Gastrocnemius medialis (tissue), 4 donors: ENCODE measurements at places on chromosomes 4 and X. TPM values are rescaled to one million over a fixed set of nuclear protein-coding genes. Genes with fewer than 3 reads are reported as not detected.
A peak's percentile ranks its signal among the peaks of the same experiment; 100 is the strongest.

- no peak for DNase-seq
These were observed 9.7 kb upstream of the KLF3 start for GRCh38 chr4:38654273-38654672.

The F8A1 gene
- 13.6 TPM for total RNA-seq

- DNase-seq = no peak
These were observed 78.2 kb upstream of the TET2 start for GRCh38 chr4:105068516-105068915.

The ITGB1BP2 gene
- 17.1 TPM for total RNA-seq

DNA sequence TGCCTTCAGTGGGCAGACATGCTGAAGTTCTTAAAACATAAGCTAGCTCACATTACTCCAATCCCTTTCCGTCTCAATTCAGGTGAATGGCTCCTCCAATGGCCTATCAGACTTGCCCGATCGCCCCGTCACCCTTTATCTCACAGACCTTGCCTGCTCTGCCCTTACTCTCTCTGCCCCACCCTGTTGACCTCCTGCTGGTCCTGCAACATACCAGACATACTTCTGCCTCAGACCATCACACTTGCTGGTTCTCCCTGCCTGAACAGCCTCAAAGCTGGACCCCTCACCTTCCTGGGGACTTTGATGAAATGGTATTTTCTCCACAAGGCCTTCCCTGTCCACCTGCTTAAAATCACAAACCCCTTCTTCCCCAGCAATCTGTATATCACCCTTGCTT lies 340.1 kb upstream of the NR3C2 start:
- DNase-seq = no peak

The SHOX gene
- total RNA-seq = 2.8 TPM

GRCh38 chr4:24850674-24851073 lies 55.3 kb downstream of the SOD3 start:
- peak; percentile 34 for DNase-seq
